ENCODE measurements at places on chromosomes 1 and 21. TPM values are rescaled to one million over a fixed set of nuclear protein-coding genes. Genes with fewer than 3 reads are reported as not detected.
A peak's percentile ranks its signal among the peaks of the same experiment; 100 is the strongest.

NMNAT2 gene
- 20.8 TPM for total RNA-seq

SLC2A5 gene
- total RNA-seq = 12.9 TPM

RNU1-4 gene
- total RNA-seq = 29,651 TPM

KCNA3 gene
- 11.5 TPM for total RNA-seq

TCEA3 gene
- total RNA-seq = 15.4 TPM

AADACL3 gene
- total RNA-seq = not detected

SYDE2 gene
- 11.7 TPM for total RNA-seq

GRCh38 chr1:208177656-208178055, 66.5 kb downstream of the PLXNA2 start:
- DNase-seq = no peak

WDR64 gene
- 0.11 TPM for total RNA-seq

COL16A1 gene
- total RNA-seq = 166 TPM

DNA sequence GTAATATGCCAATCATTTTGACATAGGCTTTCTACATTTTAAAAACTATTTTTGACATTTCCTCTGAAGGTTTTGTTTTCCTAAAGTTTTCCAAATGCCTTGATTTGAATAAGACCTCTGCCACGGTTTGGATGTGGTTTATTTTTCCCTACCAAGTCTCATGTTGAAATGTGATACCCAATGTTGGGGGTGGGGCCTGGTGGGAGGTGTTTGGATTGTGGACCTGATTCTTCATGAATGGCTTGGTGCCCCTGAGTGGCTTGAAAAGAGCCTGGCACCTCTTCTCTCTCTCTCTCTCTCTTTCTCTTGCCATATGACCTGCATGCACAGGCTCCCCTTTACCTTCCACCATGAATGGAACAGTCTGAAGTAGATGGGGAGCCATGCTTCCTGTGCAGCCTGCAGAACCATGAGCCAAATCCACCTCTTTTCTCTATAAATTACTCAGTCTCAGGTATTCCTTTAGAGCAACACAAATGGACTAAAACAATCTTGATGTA, 14.8 kb downstream of the MMEL1 start:
- DNase-seq = no peak

DNAJC28 gene
- total RNA-seq = 6.2 TPM

- no peak for DNase-seq
These were observed 26.7 kb upstream of the A3GALT2 start for GRCh38 chr1:33347650-33347992.

GRCh38 chr21:16841975-16842695, 670.7 kb upstream of the CXADR start:
- peak; percentile 35 for DNase-seq

DNA sequence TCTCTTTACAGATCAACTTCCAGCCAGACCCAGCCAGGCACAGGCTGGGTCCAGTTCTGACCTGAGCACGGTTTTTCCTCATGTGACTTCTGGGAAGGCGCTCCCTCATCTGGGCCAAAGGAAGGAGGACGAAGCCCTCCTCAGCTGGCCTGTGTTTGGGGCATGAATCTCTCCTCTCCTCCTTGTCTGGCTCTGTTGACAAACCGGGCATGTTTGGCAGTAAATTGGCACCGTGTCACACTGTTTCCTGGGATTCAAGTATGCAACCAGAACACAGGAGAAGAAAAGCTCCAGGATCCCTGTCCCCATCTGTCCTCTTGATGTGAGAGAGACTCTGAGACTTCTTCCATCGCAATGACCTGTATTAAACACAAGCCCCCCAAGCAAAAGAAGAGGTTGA, 18.3 kb downstream of the NECAP2 start:
- DNase-seq = no peak

DNA sequence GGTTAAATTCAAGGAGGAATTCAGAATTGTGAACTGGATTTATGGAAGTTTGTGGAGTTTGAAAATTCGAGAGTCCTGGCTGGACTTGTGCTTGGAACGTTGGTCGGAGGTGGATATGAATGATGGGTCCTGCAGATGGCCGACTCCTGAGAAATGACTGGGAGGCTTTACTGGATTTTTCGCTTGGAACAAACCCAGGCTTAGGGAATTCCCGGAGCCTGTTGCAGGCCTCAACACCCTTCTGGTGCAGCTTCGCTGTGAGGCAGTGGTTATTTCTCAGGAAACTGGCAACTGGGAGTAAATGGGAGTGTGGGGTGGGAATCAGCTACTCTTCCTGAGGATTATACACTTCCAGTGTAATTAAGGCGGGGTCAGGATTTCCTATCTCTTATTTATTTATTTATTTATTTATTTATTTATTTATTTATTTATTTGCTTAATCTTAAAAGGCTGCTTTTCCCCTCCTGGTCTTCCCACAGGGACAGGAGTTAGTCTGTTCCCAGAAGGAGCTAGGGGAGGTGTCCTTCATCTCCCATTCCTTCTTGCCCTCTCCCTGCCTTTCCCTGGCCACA, 21.1 kb downstream of the MAPKAPK2 start:
- no peak for DNase-seq

RHD gene
- 1.4 TPM for total RNA-seq

DNA sequence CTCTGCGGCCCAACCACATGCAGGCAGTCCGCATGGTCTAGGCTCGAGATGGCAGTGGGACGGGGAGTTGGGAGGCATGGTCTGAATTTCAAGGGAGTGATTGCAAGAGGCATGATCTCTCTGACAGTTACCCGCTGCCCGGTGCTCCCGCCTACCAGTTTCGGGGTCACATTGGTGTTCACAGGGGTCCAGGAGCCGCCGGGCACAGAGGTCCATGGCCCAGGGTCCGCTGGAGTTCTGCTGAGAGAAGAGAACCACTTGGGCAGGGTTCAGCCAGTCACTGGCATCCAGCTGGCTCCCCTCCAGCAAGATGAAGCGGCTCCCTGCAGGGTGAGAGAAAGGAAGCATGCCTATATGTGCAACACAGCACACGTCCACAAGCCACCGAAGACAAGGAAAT, 141.3 kb downstream of the ASTN1 start:
- no peak for DNase-seq
